G401 (cell line): ENCODE measurements at places on chromosomes 7 and 10. TPM values are rescaled to one million over a fixed set of nuclear protein-coding genes. Genes with fewer than 3 reads are reported as not detected.

- DNase-seq: no peak
Measured at GRCh38 chr10:123284022-123284421, 129.8 kb downstream of the BUB3 start.

GRCh38 chr10:46296641-46297141 is 9.9 kb downstream of the ANTXRL start:
- no peak for DNase-seq

SND1 gene
- total RNA-seq: 92.4 and 98.0 TPM in 2 replicates

HKDC1 gene
- 1.2 and 2.8 TPM in 2 replicates for total RNA-seq

ATRNL1 gene
- 0.44 TPM in 1 of 2 replicates, not detected in the other for total RNA-seq

PAX4 gene
- not detected in 2 replicates for total RNA-seq

DNA sequence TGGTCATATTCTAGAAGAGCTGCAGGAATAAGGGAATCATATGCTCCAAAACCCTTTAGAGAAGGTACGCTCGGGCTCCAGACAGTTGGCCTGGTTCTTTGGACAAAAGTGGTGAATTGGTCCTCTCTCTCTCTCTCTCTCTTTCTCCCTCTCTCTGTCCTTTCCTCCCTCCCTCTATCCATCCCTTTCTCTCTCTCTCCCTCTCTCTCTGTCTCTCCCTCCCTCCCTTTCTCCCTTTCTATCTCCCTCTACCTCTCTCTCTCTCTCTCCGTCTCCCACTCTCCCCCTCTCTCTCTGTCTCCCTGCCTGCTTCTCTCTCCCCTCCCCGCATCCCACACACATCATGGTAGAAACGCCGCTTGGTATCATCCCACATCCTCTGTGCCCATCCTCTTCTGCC is 19.8 kb upstream of the PFKP start:
- DNase-seq: no peak

CLDN12 gene
- 20.1 and 22.8 TPM in 2 replicates for total RNA-seq

DNA sequence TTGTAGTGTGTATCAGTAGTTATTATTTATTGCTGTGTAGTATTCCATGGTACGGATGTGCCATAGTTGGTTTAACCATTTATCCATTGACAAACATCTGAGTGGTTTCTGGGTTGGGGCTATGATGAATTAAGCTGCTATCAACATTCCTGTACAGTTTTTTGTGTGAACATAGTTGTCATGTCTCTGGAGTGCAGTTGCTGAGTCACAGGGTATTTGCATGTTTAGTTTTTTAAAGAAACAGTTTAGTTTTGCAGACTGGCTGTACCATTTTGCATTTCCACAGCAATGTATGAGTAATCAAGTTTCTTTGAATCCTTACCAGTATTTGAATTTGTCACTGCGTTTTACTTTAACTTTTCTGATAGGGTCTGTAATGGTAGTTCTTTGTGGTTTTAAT is 516.7 kb upstream of the CELF2 start:
- DNase-seq: no peak

TEX47 gene
- total RNA-seq: not detected in 2 replicates
